ENCODE measurements at places on chromosomes 12 and 14. TPM values are rescaled to one million over a fixed set of nuclear protein-coding genes. Genes with fewer than 3 reads are reported as not detected.

DNA sequence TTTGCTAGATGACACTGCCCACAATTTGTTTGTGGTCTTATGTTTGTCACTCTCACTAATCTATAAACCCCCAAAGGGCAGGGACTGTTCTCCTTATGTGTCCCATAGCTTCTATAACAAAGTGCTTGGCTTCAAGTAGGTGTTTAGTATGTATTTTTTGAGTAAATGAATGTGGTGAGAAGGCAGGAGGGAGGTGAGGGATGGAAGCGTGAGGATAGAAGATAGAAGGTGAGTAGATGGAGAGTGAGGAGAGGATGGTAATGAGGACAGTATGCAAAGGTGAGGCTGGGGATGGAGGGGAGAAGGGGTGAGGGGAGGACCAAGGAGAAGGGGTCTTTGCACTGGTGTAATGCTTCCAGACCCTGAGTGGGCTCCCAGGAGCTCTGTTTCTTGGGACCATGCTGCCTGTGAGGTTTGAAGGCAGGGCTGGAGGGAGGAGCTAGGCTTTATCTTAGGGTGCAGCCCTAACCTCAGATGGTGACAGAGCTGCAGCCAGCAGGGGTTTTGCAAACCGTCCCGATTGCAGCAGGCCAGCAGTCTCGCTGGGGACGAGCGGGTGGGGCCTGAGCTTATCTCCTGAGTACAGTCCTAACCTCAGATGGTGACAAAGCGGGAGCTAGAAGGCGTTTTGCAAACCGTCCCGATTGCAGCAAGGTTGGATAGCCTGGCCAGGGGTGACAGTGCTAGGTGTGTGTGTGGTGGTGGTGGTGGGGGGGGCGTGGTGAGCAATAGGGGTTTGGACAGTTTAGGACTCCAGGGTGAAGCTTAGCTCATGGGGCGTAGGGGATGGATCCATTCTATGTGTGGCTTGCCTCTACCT lies 6.5 kb downstream of the CEBPE start:
- no peak overlapping the region for H3K27ac ChIP-seq
- H3K27me3 ChIP-seq = no peaks in the 10 kb centered on the region
- H3K36me3 ChIP-seq = no peaks in the 10 kb centered on the region
- H3K4me1 ChIP-seq = peaks cover 21% of the 10 kb centered on the region
- H3K4me3 ChIP-seq = no peak overlapping the region
- no peak for DNase-seq

DNA sequence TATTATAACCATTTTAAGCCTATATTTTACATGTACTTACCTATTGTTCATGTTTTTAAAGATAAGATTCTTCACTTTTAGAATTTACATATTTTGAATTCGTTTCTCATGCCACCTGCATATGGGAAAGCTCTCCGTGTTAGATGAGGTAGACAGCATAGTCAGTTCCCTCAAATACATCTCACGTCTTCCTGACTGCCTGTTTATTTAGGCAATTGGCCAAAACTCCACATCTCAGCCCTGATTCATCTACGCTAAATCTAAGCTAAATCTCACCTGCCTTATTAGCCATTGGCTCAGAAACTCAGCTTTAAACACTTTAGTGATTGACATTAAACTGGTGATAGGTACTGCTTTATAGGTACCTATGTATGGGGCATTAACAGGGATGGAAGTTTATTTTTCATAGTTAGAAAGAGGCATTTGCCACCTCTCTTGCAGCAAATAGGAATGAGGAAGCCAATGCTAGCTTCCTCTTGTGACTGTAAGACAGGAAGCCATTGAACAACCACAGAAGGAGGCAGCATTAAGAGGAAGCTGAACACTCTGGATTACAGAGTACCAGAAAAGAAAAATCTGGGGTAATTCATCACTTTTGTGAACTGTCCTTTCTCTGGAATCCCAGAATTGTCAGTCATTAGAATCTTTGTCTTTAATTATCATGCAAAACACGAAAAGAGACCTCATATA lies 111.9 kb downstream of the LRFN5 start:
- H3K27ac ChIP-seq = no peak overlapping the region
- no peaks in the 10 kb centered on the region for H3K4me1 ChIP-seq
- no peak for DNase-seq
- H3K27me3 ChIP-seq = no peaks in the 10 kb centered on the region
- no peak overlapping the region for H3K4me3 ChIP-seq
- no peaks in the 10 kb centered on the region for H3K36me3 ChIP-seq

DNA sequence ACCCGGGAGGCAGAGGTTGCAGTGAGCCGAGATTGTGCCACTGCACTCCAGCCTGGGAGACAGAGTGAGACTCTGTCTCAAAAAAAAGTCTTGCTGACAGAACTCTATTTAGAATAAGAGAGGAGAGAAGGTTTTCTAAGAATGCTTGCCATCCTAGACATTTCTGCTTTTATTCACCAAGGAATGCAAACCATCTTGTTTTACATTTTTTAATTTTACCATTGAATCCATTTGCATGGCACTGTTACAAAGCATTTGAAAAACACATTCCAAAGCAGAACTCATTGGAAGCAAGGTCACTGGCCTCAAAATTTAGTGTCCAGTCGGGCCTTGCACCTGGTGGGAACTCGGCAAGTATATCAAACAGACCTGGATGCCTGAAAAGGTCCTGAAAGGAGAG lies 44.2 kb upstream of the RASSF3 start:
- H3K4me3 ChIP-seq = no peak overlapping the region
- DNase-seq = no peak
- peaks cover 4% of the 10 kb centered on the region for H3K27me3 ChIP-seq
- no peak overlapping the region for H3K27ac ChIP-seq
- peaks cover 4% of the 10 kb centered on the region for H3K4me1 ChIP-seq

DNA sequence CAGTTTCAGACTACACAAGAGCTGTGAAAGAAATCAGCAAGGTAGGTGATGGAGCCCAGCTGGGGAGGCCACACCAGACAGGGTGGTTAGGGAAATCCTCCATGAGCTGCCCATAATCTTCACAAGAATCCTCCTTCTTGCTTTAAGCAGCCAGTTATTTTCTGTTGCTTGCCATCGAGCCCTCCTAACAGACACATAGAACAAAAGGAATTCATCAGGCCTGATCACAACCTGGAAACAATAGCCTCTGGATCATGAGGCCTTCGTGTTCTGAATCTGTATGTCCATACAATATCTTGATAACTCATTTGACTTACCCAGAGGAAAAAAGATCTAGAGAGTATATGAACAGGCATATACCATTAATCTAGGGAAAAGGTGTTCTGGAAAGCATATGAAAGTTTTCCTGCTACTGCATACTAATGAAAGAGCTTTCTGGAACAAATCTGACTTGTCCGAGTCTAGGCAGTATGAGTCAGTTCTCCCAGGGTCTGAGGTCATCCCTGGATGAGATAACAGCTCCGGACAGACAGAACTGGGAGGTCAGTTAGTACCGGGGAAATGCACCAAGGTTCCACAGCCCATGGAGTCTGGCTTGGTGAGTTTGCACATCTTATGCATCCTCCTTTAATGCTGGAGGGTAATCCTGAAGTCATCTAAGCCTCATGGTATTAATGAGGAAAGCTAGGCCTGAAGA lies 52.8 kb upstream of the ELK3 start:
- H3K4me3 ChIP-seq = no peak overlapping the region
- no peaks in the 10 kb centered on the region for H3K4me1 ChIP-seq
- H3K36me3 ChIP-seq = no peaks in the 10 kb centered on the region
- no peaks in the 10 kb centered on the region for H3K27me3 ChIP-seq

GRCh38 chr12:2492236-2492635 lies 302.5 kb upstream of the FKBP4 start:
- no peak for DNase-seq
- H3K27ac ChIP-seq = no peak overlapping the region
- H3K4me3 ChIP-seq = no peak overlapping the region
- no peaks in the 10 kb centered on the region for H3K36me3 ChIP-seq
- H3K27me3 ChIP-seq = peaks cover 6% of the 10 kb centered on the region

DNA sequence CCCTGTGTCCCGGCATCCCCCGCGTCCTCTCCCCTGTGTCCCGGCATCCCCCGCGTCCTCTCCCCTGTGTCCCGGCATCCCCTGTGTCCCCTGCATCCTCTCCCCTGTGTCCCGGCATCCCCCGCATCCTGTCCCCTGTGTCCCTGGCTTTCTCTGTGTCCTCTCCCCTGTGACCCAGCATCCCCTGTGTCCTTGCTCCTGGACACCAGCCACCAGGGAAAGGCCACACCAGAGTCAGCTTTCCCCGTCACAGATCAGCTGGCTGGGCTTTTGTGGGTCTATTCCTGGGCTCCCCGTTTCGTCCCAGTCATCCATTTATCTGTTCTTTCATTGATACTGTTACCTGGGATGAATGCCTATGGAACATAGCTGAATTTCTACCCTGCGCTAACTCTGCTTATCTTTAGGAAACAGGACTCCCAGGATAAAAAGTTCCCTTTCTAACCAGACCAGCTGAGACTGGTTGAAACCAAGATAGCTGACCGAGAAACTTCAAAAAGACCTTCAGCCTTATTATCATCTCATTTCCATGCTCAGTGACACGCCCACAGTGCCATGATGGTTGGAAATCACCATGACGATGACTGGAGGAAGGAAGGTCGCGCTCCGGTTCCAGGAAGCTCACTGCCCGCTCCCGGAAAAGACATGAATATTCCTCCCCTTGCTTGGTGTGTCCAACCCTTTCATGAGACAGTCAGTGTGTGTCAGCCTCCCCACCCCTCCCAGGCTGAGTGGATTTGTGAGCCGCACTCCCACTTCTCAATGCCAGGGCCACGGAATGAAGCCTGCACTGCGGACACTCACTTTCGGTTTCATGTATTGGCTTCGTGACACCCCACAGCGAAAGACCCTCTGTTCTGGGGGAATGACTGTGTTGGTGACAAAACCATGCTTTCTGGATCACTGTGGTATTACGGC lies 276.4 kb upstream of the SFSWAP start:
- H3K4me3 ChIP-seq = no peak overlapping the region
- no peaks in the 10 kb centered on the region for H3K36me3 ChIP-seq
- DNase-seq = no peak
- no peaks in the 10 kb centered on the region for H3K4me1 ChIP-seq
- H3K27me3 ChIP-seq = no peaks in the 10 kb centered on the region
- no peak overlapping the region for H3K27ac ChIP-seq

DNA sequence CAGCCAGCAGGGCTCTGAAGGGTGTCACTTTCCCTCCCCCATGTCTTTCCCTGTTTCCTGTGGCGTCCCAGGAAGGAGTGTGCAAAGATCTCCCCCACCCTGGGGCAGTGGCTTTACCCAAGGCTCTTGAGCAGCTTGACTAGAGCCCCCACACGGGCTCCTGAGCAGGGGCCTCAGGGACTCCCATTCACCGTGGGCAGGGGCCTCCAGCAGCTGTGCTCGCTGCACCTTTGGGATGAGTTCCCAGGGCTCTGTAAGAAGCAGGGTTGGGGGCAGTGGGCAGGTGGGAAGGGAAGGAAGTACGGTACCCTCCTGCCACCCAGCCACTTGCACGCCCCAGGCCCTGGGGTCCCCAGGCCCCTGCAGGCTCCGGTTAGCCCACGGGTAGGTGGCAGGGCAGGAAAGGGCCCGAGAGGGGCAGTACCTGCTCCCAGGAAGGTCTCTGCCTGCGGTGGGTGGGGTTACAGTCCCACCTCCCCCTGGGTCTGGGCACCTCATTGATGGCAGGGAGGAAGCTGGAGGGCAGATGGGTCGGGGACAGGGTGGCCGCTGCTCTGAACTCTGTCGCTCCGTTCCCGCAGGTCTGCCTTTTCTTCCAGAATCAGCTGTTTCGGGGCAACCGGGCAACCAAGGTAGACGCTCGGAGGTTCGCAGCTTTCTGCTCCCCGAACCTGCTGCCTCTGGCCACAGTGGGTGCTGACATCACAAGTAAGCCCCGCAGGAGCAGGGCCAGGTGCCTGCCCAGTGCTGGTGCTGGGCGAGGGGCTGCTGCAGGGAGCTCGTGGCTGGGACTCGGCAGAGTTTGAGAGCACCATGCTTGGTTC lies 13.0 kb downstream of the ASPG start:
- no peaks in the 10 kb centered on the region for H3K36me3 ChIP-seq
- no peak overlapping the region for H3K4me3 ChIP-seq
- H3K4me1 ChIP-seq = peaks cover 11% of the 10 kb centered on the region
- no peak for DNase-seq
- peaks cover 4% of the 10 kb centered on the region for H3K27me3 ChIP-seq
- H3K27ac ChIP-seq = no peak overlapping the region

GRCh38 chr12:108729612-108730364 lies 1.5 kb downstream of the CORO1C start:
- no peak for DNase-seq
- H3K4me1 ChIP-seq = peaks cover 58% of the 10 kb centered on the region
- H3K27me3 ChIP-seq = no peaks in the 10 kb centered on the region
- H3K27ac ChIP-seq = peak overlapping the region; percentile 100
- H3K4me3 ChIP-seq = peak overlapping the region; percentile 99

- H3K36me3 ChIP-seq = no peaks in the 10 kb centered on the region
- H3K4me3 ChIP-seq = no peak overlapping the region
- H3K4me1 ChIP-seq = peaks cover 5% of the 10 kb centered on the region
- no peaks in the 10 kb centered on the region for H3K27me3 ChIP-seq
- no peak overlapping the region for H3K27ac ChIP-seq
These were observed 25.8 kb upstream of the STRAP start for GRCh38 chr12:15856097-15856982.

- no peak overlapping the region for H3K27ac ChIP-seq
- H3K36me3 ChIP-seq = no peaks in the 10 kb centered on the region
- H3K27me3 ChIP-seq = no peaks in the 10 kb centered on the region
- H3K4me1 ChIP-seq = no peaks in the 10 kb centered on the region
These were observed 114.1 kb upstream of the E2F7 start for GRCh38 chr12:77179515-77179914.

OR10P1 gene
- not detected for polyA plus RNA-seq

- no peak overlapping the region for H3K27ac ChIP-seq
- DNase-seq = no peak
- H3K27me3 ChIP-seq = peaks cover 62% of the 10 kb centered on the region
- peaks cover 5% of the 10 kb centered on the region for H3K4me1 ChIP-seq
- H3K36me3 ChIP-seq = no peaks in the 10 kb centered on the region
These were observed 54.0 kb downstream of the CYP46A1 start for GRCh38 chr14:99737956-99738667.

DNA sequence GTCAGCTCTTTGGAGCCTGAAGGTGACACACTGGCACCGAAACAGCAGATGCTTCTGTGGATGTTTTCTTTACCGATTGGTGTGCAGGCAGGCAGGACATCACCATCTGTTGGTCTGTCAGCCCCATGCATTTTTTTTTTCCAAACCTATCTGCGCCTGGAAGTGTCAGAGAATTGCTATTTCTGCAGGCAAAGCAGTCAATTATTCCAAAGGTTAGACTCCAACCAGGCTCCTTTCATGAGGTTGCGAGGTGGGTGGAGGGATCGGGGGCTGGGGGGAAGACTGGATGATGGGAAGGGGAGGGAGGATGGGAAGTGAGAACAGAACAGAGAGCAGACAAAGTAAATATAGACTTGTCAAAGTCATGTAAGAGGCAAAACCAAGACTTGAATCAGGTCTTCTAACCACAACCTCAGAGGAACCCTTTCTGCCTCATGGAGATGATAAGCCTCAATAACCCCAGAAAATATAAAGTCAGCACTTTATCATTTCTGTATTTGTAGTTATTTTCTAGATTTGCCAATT lies 117.7 kb downstream of the OTOGL start:
- H3K27ac ChIP-seq = no peak overlapping the region
- H3K4me3 ChIP-seq = no peak overlapping the region
- H3K27me3 ChIP-seq = no peaks in the 10 kb centered on the region
- no peak for DNase-seq

LRRC43 gene
- 0.33 TPM for polyA plus RNA-seq

FGF23 gene
- polyA plus RNA-seq = not detected

All from keratinocyte (primary cell).